ENCODE measurements at places on chromosomes 2 and 18.

- DNase-seq: no peak
Observed at GRCh38 chr2:36032046-36032445, 323.5 kb upstream of the CRIM1 start.

DNA sequence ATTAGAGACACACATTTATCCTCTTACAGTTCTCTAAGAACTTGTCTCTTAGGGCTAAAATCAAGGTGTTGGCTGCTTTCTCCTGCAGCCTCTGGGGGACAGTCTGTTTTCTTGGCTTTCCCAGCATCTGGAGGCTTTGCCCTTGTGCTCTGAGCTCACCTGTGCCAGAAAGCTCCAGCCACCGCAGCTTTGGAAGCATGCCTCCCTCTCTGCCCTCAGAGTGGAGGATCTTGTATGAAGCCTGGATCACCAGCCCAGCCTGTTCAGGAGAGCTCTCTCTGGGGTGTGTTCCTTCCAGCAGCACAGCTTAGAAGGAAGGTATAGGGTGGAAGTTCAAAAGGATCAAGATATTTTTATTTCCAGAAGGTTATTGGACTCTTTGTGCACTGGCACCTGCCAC, 53.1 kb upstream of the TPO start:
- no peak for DNase-seq

- peak; percentile 56 for DNase-seq
Observed at GRCh38 chr2:207926133-207926988, 99.0 kb downstream of the PLEKHM3 start.

DNA sequence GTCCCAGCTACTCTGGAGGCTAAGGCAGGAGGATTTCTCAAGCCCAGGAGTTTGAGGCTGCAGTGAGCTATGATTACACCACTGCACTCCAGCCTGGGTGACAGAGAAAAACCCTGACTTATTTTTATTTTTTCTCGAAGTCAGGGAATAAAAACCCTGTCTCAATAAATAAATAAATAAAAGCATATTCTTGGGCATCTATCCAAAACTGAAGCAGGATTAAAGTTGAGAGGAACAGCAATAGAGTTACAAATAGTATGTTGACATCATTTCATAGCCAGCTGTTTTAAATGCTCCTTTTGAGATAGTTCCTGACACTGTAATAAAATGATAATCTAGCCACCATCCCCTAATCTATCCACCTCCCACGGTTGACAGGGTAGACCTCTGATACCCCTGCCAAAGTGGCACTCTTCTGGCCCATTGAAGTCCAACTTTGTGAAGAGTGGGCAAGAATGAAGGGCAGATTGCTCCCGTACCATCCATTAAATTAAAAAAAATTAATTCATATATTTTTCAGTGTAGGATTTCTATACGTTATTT, 42.3 kb upstream of the LPIN2 start:
- DNase-seq: no peak

DNA sequence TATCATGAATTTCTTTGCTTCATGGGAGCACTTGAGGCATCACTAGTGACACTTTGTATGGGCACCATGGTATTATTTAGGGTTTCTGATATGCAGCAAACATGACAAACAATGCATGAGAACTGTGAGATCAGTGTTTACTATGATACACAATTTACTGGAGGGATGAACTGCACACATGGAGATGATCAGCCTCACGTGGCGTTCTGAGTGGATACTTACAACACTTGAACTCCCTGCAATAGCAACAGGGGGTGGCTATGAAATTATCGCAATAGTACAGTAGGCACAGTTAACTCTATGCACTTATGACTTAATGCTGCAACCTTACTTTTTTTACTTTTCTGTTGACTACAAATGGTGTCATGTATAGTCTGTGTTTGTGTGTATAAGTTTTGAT, 18.5 kb upstream of the UGT1A8 start:
- no peak for DNase-seq

GRCh38 chr2:233638836-233639235, 2.6 kb downstream of the UGT1A10 start:
- DNase-seq: no peak

Data from ELR (cell line).